GM12864 (cell line): ENCODE measurements at places on chromosomes 1 and 21.

GRCh38 chr1:32765570-32766327, 51.4 kb downstream of the YARS1 start:
- no peak for DNase-seq

GRCh38 chr1:221741703-221742554, at the start of gene DUSP10:
Gene DUSP10, minus strand, starts transcription at chr1:221742089. Its CDS starts 2,345 bp downstream, at chr1:221739744.
- peak; percentile 99 for DNase-seq

DNA sequence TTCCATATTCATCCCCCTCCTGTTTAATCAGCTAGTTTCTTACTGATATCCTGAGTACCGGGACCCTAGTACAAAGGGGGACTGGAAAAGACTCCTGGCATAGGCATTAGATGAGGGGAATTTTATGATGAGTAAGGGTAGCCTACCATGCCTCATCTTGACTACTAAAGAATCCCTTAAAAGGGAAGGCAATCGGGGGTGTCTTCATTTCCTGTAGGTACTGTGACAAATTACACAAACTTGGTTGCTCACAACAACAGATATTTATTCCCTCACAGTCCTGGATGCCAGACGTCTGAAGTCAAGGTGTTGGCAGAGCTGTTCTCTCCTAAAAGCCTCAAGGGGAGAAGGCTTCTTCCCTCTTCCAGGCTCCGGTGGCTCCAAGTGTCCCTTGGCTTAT, 28.9 kb upstream of the RUNX1 start:
- DNase-seq = no peak

- no peak for DNase-seq
Measured at GRCh38 chr1:9120312-9120958, 8.5 kb downstream of the GPR157 start.

DNA sequence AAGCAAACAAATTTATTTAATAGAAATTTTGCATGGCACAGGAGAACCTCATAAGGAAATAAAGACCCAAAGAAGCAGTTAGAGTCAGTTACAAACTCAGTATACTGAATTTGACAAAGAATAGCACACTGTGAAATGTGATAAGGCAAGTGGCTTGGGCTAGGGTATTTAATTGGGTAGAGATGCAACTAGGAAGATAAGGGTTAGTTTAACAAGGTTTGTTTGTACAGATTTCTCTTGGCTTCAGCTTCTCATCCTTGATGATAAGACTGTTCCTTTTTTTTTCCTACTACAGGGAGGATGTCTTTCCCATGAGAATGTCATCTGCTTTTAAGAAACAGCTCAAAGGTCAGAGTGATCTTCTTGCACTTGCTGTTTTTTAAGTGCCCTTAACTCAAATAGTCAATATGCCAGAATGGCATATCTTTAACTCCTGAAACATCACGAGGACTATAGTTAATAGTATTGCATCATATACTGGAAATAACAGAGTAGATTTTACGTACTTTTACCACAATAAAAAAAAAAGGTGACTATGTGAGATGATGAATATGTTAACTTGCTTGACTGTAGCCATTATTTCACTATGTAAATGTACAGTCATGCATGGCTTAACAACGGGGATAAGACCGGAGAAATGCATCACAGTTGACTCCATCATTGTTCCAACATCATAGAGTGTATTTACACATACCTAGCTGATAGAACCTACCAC, 9.2 kb upstream of the TRAF3IP3 start:
- DNase-seq = no peak

- DNase-seq = no peak
Measured at GRCh38 chr1:201241736-201242135, 41.6 kb upstream of the PKP1 start.

GRCh38 chr1:151526735-151527525, 13.2 kb upstream of the TUFT1 start:
- DNase-seq = no peak

- no peak for DNase-seq
Measured at GRCh38 chr1:171081314-171081753, 9.4 kb upstream of the FMO3 start.

DNA sequence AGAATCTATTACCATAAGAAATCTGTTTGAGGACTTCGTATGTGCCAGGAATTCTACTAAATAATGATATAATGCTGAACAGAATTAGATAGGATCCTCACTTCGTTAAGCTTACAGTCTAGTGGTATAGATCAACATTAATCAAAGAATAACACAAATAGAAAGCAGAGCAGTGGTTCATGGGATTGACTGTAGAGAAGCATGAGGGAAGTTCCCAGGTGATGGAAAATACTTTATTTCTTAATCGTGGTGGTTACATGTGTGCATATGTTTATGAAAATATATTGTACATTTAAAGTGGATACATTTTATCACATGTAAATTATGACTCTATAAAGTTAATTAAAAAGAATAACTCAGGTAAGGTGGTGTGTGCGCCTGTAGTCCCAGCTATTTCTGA, 110.5 kb downstream of the OSBPL9 start:
- DNase-seq = no peak

- DNase-seq = no peak
Measured at GRCh38 chr1:101039245-101039644, 13.7 kb upstream of the DPH5 start.

- DNase-seq = no peak
Measured at GRCh38 chr1:182317611-182318161, 73.9 kb downstream of the GLUL start.

DNA sequence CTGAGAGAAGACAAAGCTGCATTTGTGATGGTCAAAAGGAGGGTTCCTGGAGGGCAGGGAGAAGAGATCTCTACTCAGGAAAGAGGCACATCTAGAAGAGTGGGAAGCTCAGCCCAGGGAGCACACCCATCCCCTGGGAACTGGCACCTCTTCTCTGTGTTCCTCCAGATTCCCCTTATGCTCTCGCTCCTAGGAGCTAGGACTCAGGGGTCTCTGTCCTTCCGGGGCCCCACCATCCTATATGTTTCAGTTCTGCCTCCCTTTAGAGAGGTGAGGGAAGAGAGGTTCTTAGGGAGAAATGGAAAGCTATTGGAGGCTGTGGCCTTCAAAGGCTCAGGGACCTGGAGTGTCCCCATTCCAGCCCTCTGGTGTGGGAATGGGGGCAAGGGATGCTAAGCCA, 4.6 kb upstream of the PPM1J start:
- no peak for DNase-seq

DNA sequence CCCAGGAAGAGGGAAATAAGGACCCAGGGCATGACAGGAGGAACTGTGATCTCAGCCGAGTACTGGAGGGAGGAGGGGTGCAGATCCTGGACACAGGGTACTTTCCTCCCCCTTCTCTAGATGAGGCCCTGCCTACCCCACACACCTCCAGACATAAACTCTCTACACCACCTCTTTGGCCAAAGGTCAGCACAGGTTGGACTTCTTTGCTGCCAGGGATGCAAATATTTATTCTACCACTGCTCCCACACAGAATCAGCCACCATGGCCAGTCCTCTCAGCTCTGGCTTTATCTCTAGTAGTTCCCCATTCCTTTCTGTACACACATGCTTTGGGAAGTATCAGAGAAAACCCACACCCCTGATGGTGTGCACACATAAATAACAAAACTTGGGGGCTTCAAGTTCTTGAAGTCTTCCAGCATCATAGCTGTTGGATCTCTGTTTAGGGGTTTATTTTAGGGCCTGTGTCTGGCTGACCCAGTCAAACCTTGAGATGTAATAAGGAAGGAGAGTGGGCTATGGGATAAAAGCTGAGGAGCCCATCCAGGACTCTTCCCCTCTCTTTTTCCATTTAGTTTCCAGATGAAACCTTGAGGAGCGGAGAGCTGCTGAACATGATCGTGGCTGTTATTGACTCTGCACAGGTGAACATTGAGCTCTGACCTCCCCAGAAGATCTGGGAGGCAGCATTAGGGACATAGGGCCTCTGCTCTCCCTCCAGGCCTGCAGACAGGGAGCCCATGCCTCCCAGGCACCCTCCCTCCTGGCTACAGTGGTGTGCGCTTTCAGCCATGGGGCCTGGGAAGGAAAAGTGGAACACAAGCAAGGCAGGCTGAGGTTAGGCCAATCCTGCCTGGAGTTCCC, 6.7 kb upstream of the SLC27A3 start:
- no peak for DNase-seq

GRCh38 chr1:85683292-85684025, 24.8 kb downstream of the ZNHIT6 start:
- no peak for DNase-seq

DNA sequence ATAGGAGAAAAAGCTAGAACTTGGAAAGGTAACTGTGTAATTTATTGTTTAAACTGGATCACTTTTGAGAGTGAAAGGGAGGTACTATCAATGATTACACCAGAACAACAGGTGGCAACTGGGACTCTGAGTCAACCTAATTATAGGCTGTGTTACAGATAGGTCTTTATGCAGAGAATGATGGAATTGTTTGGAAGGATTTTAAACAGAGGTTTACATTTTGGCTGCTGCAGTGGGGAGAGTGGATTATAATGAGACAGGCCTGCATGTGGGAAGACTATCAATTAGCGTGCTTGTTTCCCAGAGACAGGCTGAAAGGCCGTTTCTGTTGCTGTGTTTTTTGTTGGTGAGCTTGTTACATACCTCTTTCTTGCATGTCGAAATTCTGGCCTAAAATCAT, 432.9 kb downstream of the PLA2G4A start:
- no peak for DNase-seq

- DNase-seq = no peak
Measured at GRCh38 chr1:77348549-77348948, 66.7 kb downstream of the AK5 start.

DNA sequence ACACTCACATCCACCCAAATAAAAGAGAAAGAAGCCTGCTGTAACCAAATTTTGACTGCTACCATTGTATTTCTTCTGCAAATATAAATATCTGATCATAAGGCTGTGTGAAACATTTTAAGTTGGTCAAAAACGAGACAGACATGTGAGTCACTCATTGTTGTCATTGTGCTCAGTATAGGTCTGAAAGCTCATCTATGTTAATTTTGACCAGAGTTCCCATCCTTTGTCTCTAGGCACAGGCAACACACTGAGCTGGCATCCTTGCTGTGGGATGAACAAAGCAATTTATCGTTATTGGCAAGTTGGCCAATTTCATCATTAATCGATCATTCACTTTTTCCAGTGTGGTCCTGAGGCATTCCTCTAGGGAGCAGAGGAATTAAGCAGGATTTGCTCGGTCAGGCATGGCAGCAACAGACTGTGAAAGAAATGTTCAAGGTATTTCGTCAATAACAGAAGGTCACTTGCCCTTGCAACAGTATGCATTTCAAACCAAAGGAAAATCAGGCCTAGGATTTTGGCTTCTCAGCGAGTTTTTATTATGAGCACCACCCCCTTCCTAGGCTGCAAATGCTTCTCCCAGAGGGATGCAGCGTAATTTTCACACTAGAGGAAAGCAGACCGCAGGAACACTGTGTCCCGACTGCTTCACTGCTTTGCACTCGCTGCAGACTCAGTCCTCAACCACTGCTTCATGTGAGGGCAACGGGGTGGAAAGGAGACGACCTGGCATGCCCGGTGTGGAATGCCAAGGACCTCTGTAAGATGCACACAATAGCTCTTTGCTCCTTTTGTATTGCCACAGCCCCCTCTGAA, 87.9 kb upstream of the SMYD2 start:
- DNase-seq = no peak

DNA sequence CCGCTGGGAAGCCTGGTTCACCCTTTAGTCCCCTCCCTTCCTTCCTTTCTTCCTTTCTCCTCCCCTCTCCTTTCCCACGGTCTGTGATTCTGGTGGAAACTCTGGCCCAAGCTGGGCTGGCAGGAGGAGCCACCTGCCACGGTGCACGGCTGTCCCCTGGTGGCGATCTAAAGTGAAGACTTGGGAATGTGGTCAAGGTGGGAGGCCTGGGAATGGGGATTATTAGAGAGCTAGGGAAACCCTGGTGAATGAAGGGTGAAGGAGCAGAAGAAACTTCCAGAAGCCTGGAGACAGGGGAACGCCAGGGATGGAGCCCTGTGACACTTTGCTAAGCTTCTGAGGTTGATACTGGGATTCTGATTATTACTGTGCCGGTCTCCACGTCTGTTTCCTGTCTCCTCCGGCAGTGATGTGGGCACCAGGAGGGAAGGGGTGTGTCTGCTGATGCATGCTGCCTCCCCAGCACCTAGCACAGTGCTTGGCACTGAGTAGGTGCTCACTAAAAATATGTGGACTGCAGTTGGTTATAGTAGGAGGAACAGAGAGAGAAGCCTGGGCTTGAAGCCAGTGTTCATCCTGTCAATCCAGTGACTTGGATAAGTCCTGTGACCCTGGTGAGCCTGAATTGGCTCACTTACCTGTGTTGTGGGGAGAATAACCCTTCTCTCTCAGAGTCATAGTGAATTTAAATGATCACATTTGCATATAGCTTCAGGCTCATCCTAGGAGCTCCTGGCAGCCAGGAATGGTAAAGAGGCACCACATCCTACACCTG, 71.2 kb upstream of the NBPF3 start:
- DNase-seq = no peak

GRCh38 chr1:223109581-223110026, 33.4 kb downstream of the TLR5 start:
- DNase-seq = no peak

DNA sequence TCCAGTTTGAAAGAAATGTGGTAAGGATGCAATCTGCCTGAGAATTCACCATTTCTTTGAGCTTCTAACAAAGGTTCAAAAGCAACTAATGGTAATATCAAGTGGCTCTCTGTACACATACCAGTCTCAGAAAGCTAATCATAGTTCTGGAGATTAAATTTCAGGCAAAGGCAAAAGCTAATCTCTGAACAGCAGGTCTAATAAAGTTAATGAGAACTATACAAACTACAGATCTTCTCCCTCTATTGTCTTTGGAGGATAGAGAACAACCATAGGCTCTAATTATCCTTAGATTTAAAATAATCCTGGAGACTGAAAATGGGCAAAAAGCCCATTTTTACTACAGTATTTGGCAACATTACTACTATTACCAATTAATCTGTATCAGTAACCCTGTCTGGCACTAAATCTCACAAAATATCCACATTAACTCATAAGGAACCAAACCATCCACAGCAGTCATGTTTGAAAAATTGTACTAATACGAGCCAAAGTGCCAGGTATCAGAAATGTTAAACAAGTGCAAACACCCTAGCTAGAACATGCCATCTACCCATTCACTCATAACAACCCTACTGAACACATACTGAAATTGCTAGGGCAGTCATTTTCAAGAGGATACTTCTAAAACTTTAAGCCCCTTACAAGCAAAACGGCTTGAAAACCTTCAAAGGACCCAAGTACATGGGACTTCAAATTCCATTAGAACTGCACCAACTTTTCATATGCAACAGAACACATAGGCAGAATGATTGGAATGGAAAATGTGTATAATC, 4.8 kb downstream of the DIPK1A start:
- DNase-seq = no peak
